ENCODE measurements at places on chromosomes 4 and X.

- no peak for DNase-seq
Observed at GRCh38 chr4:135839712-135840111, 1638.1 kb upstream of the PABPC4L start.

DNA sequence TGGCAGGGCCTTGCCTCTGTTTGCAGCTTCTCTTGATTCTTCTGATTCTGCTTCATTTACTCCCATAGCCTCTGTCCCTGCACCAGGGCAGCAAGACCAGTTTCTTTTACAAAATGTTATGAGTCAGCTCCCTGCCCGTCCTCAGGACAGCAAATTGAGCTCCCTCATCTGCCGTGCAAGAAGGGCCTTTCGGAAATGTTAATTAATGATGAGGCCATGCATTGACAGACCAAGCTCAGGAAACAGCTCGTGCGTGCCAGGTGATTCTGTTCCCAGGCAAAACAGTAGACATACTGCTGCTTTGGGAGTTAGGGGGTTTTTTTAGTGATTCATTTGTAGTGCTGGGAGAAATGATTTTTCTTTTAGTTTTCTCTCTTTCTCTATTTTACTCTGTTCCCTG, 231.7 kb downstream of the FBXW7 start:
- no peak for DNase-seq

DNA sequence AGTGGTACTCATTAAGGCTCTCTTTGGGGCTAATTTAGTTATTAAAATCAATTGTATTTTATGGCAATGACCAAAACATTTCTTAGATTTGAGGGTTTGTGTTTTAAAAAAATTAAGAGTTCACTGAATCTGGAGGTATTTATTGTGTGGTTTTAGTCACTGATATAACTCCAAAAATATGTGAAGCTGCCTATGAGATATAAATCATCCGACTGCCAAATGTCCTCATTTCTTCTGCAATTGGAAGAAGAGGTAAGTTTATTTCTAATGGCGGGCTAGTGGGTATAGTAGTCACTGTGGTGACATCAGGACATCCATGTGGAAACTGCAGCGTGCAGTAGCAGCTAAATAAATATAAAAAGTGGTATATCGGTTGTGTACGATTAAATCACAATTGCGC, 205.5 kb downstream of the MID1 start:
- DNase-seq, result no peak

DNA sequence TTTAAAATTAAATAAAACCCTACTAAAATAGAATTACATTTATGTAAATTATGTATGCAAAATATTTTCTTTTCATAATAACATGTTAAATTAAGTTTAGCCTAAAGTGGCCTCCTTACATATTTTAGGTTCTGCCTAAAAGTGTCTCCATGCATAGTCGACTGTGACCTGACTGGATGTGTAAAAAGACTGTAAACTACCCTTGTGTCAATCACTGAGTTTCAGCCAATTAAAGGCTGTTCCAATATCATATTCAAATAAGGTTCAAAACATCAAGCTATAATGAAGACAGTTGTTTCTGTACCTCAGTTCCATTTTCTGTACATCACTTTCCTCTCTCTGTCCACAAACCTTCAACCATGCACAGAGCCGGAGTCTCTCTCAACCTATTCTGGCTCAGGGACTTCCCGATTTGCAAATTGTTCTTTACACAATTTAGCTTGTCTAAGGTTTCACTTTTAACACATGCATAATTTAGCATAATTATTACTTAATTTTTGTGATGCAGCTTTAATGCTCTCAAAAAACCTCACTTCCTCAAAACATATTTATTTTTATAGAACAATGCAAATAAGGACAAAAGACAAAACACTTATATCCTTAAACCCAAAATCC, 60.1 kb downstream of the SH3RF1 start:
- DNase-seq, result no peak

GRCh38 chrX:20001588-20001987, 10.7 kb upstream of the BCLAF3 start:
- no peak for DNase-seq

GRCh38 chr4:147731580-147732517, at the start of gene ARHGAP10:
Gene ARHGAP10, plus strand, starts transcription at chr4:147732088. Its CDS starts 214 bp downstream, at chr4:147732302.
- peak; percentile 45 for DNase-seq

DNA sequence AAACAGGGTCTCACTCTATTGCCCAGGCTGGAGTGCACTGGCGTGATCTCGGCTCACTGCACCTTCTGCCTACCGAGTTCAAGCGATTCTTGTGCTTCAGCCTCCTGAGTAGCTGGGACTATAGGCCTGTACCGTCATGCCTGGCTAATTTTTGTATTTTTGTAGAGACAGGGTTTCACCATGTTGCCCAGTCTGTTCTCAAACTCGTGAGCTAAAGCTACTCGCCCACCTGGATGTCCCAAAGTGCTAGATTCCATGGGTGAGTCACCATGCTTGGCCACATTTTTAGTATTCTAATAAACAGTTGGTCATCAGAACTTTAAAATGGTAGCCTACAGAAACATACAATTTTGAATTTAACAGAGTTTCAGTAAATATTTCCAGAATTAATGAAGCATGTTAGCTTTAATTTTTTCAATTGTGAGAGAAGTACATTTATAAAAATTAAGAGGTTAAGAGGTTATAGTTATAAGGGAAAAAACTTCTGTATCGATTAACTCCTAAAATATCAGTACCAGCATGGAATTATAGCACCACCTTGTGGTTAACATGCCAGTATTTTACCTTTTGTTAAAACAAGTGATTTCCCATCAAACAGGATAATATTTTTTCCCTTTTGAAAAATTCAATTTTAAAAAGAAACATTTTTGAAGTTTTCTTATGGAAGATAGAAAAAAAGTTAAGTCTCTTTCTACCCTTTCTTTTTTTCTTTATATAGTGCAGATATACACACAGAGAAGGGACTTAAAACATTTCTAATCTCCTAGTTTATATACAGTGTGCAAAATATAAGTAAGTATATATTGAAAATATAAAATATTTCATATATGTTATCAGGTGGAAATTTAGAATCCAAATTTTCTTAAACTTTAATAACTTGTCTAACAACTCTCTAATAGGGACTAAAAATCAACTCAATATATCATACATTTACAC, 35.4 kb downstream of the CEP44 start:
- peak; percentile 53 for DNase-seq

- no peak for DNase-seq
Observed at GRCh38 chr4:39825741-39826231, 127.8 kb downstream of the UBE2K start.

DNA sequence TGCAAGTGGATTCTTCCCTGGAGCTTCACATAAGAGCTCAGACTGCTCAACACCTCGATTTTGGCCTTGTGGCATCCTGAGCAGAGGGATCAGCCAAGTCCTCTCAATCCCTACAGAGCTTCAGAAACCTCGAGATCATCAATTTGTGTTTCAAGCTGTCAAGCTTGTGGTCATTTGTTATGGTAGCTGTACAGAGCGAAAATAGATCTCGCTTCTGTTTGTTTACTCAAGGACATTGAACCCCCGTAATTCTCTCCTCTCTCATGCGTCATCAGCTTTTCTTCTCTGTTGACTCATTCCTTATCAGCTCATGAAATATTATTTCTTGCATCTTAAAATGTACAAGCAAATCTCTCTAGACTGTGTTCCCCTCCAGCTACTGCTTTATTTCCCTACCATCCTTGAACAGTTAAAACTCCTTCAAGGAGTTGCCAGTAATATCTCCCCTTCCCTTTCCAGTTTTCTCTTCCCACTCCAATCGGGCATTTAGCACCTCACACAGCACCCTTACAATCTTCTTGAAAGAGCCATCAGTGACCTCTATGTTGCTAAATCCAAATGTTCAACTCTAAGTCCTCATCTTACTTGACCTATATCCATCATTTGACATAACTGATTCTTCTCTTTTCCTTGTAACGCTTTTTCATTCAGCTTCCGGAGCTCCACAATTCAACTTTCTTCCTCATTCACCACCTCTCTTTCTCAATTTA, 106.2 kb upstream of the FAT1 start:
- no peak for DNase-seq

DNA sequence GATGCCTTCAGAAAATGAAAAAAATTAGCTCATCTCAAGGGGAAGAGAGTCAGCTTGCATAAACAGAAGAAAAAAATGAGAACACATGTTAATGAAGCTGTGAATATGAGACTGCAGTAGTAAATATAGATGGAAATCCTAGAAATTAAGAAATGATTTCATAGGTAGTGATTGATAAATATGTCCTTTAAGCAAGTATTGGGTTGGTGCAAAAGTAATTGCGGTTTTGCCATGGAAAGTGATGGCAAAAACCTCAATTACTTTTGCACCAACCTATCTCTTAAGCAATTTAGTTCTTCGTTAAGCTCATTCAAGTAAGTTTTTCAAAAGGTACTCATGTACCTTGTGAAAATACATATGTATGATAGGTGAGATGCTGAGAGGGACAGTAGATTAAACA, 400.9 kb downstream of the SH2D1A start:
- no peak for DNase-seq

- no peak for DNase-seq
Observed at GRCh38 chrX:150649096-150649870, 43.9 kb upstream of the MTMR1 start.

DNA sequence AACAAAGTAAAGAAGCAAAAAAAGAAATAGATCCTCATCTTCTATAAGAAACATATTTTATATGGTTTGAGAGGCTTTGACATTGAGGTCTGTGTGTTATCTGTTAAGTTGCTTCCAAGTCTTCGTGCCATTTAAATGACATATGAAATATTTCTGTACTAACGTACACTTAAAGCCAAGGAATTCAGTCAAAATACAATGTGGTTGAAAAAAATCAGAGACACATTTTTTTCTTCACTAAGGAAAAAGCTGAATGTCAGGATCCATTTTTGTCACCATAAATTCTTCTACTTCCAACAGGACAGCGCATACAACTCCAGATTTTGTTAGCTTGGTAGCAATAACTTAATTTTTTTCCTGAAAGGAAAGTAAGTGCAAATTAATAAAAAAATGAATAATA, 168.5 kb downstream of the FAT4 start:
- no peak for DNase-seq

DNA sequence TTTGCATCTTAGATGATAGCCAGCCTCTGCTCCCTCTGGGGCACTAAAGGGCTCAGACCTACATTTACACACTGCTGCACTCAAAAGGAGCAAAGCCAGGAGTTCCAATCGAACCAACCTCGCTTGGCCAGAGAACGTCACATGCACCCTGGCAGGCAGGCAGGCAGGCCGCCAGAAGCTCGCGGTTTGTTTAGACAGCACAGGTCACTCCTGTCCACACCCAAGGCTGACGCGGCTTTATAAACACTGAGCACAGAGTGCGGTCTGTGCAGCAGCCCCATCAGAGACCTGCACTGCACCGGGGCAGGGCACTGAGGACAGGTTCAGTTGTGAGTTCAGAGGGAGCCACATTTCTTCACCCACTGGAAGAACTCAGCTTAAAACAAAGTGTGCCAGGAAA, 143.9 kb downstream of the BCOR start:
- no peak for DNase-seq
